ENCODE measurements at places on chromosomes 2 and 18. TPM values are rescaled to one million over a fixed set of nuclear protein-coding genes. Genes with fewer than 3 reads are reported as not detected.
A peak's percentile ranks its signal among the peaks of the same experiment; 100 is the strongest.

DNA sequence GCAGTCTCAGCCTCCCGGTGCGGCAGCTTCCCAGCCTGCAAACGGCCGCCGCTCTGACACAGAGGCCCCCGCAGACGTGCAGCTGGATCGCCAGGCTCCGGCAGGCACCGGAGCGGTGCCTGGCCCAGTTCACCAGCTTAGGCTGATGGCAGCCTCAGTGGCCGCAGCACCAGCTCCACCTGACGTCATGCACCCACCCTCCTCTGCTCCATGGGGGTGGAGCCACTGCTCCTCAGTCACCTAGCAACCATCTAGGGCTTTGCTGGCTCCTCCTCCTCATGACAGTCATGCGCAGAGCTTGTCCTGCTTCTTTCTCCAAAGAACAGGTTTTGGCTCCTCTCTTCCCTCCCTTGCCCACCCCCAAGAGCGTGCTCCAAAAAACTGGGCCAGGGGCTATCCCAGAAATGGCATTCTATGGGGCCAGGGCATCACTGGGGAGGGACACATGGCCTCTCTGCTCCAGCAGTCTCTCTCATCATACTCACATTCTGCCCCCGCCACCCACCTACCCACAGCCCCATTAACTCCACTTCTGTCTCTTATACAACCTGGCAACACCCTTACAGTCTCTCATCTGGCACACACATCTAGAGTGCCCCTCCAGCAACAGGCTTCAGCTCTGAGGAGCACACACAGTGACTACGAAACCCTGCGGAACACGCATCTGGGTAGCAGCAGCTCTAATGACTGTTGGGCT lies 5.5 kb downstream of the DCTN1 start:
- no peak for DNase-seq

GRCh38 chr18:46542545-46542944 lies 114.5 kb downstream of the LOXHD1 start:
- no peak for DNase-seq

DNA sequence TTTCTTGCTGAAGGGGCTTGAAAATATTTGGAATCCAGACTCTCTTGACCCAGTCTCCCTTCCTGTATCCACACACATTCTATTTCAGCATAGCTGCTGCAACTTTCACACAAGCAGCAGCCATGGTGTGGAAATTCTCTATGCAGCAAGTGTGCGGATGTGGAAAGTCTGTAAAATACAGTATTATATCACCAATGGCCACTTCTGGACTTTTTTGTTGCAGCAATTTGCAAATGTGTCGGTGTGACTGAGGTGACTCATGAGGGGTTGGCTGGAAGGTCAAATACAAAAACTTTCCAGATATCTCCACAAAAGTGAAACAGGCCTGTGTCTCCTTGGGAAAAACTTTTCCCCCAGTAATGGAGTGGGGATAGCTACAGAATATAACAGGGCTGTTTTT lies 299.3 kb upstream of the GYPC start:
- DNase-seq, result no peak

GRCh38 chr2:133968446-133968845 lies 285.4 kb upstream of the MGAT5 start:
- no peak for DNase-seq

DNA sequence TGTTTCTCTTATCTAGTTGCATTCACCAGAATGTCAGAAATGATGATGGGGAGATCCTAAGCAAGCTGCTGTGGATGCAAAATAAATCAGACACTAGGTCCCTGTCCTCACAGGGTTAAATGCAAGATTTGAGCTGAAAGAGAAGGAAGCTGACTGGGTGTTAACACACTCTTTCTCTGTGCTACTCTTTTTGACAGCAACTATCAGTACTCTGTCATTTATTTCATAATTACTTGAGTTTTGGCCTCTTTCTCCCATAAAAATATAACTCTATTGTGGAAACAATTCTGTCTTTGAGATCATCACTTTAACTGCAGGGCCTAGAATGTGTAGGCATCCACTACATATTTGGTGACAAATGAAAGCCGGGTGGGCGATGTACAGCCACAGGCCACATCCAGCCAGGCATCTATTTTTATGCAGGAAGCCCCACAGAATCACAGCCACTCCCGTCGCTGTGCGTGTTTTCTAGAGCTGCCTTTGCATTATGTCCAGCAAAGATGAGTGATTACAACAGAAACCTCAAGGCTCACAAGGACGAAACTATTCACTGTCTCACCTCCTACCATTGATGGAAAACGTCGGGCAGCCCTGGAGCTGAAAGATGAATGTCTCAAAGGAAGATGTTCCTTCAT lies 849.0 kb downstream of the RNF144A start:
- no peak for DNase-seq

- no peak for DNase-seq
These were observed 8.5 kb downstream of the DSC1 start for GRCh38 chr18:31154181-31154580.

- no peak for DNase-seq
These were observed 82.6 kb upstream of the MYO3B start for GRCh38 chr2:170095380-170095779.

DNA sequence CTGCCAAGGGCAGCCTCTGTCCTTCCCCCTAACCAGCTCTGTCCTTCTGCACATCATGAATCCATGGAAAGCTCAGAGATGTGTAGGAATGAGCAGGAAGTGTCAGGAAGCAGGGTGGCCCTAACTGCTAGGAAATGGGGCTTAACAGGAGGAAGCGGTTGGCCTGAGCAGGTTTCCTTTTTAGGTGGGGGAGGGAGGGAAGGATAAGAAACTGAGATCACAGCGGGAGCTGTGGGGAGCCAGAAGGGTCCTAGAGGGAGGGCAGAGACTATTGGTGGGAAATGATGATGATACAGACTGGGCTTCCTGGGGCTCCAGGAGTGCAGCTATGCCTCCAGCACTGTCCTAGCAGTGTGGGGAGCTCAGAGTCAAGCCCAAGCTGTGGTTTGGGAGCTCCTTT lies 182.0 kb downstream of the SH3BP4 start:
- no peak for DNase-seq

DNA sequence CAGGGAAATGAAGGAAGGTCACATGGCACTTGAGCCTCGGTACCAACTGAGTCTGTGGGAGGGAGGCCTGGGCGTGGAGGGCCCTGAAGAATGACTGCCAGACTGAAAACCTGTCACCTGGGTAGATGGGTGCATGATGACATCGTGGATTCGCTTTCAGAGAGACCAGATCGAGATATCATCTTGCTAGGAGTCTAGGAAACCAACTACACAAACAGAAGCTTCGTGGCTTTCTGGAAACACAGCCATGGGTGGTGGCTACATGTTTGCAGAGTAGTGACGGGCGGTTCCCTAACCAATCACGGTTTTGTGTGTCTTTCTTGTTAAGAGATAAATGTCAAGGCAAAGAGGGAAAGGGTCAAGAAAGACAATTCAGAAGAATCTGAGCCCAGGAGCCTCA lies 155.0 kb downstream of the EIPR1 start:
- peak; percentile 77 for DNase-seq

DNA sequence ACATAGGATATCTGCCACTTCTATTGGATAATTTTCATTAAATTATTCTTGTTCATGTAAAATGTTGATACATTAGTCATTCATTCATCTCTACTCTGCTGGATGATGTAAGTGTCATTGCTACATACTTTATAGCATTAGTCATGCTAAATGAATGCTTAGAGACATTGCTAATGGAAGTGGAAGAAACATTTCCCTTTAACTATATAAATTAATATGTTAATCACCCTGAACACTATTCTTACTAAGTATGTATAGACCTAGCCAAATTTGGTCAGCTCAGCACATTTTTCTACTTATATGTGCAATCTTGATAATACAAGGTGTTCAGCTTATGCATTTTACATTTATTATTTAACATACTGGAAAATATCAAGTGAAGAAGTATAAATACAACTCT lies 160.2 kb downstream of the DPP4 start:
- DNase-seq, result no peak

GRCh38 chr2:19844750-19845149 lies 57.0 kb downstream of the TTC32 start:
- no peak for DNase-seq

DNA sequence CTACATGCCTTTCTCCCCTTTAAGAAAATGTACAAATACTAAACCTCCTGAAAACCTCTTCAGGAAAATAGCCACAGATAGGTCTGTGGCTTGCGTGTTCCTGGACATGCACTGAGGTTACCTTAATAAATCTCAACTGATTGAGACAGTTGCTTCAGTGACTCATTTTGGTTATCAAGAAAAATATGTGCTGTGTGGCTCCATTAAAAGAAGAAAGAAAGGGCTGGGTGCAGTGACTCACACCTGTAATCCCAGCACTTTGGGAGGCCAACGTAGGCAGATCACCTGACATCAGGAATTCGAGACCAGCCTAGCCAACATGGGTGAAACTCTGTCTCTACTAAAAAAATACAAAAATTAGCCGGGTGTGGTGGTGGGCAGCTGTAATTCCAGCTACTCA lies 27.1 kb downstream of the CREG2 start:
- no peak for DNase-seq

DNA sequence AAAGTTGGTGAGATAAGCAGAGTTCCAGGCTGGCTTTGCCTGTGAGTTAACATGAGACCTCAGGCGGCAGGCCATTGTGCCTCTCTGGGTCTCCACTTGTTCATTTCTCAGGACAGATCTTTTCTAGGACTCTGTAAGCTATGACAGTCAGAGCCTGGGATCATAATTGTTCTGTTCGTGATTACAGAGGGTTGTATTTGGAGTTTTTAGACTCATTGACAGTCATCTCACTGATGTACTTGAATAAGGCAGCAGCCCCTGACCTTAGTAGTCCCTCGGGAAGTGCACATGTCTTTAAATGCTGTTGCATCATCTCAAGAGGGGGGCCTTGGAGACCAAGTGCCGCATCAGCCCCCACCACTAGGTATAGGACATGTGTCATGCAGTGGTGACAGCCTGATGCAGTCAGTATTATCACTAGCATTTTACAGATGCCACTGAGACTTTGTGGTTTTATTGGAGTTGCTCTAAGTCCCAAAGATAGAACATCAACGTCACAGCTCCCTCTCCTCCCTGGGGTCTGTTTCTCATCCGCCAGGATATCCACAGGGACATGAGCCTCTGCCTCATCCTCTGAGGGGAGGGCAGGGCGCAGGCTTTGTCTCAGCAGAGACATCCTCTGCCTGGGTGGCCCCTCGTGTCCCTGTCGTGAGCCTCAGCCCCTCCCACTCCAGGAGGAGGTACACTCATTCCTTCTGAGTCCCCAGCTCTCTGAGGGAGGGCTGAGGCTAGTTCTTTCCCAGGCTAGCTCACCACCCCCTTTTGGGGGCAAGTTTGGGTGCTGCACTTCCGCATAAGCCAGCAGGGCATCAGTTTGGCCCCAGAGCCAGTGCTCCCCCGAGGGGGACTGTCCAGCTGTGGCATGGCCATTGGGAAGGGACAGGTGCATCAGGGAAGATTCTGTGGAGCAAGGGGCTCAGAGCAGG lies 14.1 kb downstream of the GLI2 start:
- DNase-seq, result no peak

DNA sequence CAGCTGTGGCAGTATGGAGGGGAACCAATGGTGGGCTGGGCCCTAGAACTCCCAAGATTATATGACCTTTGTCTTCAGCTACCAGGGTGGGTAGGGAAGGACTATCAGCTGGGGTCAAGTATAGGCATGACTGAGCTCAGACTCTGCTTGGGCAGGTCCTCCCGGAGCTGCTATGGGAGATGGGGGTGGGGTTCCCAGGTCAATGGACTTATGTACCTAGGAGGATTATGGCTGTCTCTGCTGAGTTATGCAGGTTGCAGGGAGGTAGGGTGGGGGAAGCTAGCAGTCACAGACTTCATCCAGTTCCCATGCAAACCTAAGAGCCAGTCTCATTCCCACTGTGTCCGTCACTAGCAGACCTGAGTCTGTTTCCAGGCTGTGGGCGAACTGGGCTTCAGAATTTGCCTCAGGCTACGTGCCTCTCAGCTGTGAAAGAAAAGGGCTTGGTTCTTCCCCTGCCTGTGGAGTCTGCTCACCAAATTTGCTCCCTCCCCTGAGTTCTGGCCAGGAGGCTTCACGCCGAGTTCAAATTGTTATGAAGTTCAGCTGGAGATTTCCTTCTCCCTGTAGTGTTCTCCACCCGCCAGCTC lies 985.8 kb upstream of the NRXN1 start:
- no peak for DNase-seq

GRCh38 chr2:76965772-76966171 lies 556.4 kb downstream of the LRRTM4 start:
- no peak for DNase-seq

DNA sequence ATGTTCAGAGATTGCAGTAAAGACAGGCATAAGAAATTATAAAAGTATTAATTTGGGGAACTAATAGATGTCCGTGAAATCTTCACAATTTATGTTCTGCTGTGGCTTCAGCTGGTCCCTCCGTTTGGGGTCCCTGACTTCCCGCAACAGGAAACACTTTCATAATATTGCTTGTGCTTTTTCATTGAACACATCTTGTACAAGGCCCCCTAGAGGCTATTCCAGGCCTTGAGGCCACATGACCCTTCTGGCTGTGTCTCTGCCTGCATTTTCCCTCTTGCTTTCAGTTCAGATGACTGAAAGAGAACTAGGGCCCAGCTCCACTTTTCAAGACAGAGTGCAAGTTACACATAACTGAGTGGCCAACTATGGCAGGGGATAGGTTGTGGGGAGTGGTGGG lies 164.1 kb downstream of the TMEM247 start:
- DNase-seq, result peak; percentile 13

- no peak for DNase-seq
These were observed 162.3 kb upstream of the REV1 start for GRCh38 chr2:99651930-99652670.

- no peak for DNase-seq
These were observed 167.6 kb downstream of the DCDC2C start for GRCh38 chr2:3871002-3871401.

- no peak for DNase-seq
These were observed 79.3 kb upstream of the ITPRID2 start for GRCh38 chr2:181812106-181812743.

DNA sequence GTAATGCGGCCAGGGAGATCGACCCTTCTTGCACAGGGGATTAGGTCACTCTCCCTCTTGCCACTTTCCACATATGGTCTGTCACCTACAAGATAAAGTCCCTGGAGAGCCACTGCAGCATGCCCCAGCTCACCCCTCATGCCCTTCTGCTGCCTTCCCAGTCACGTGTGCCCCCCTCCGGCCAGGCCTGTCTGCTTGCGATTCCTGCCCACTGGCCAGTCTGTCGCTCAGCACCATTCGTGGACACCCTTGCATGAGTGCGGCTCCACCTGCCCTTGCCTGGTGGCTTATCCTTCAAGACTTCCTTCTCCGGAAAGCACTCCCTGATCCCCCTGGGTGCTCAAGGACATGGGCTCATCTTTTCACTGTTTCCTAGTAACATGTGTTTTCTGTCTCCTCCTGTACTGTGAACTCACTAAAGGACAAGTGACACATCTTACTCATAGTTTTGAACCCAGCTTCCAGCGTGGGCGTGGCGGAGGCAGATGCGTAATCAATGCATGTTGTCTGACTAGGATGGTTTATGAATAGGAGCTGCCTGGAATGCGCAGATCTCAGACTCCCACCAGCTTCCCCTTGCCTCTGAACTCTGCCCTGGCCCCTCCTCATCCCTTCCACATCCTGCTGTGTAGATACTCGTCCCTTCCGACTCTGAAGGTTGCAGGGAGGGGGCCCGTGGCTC lies 7.8 kb upstream of the NT5DC4 start:
- DNase-seq, result peak; percentile 39

HOXD9 gene
- total RNA-seq, result not detected

CFAP65 gene
- total RNA-seq, result not detected

CHRNG gene
- not detected for total RNA-seq

STAT4 gene
- total RNA-seq, result 53.9 TPM

EMILIN1 gene
- total RNA-seq, result 0.29 TPM

TMEM37 gene
- not detected for total RNA-seq

IGFBP2 gene
- total RNA-seq, result 2.7 TPM

TDRD15 gene
- total RNA-seq, result not detected

TMEFF2 gene
- total RNA-seq, result not detected

SCN9A gene
- total RNA-seq, result not detected

Data from activated naive CD4-positive, alpha-beta T cell treated with anti-CD3 and anti-CD28 coated beads for 36 hours (primary cell).